NCI-H2029 (cell line): ENCODE measurements at places on chromosomes 2 and 18.

DNA sequence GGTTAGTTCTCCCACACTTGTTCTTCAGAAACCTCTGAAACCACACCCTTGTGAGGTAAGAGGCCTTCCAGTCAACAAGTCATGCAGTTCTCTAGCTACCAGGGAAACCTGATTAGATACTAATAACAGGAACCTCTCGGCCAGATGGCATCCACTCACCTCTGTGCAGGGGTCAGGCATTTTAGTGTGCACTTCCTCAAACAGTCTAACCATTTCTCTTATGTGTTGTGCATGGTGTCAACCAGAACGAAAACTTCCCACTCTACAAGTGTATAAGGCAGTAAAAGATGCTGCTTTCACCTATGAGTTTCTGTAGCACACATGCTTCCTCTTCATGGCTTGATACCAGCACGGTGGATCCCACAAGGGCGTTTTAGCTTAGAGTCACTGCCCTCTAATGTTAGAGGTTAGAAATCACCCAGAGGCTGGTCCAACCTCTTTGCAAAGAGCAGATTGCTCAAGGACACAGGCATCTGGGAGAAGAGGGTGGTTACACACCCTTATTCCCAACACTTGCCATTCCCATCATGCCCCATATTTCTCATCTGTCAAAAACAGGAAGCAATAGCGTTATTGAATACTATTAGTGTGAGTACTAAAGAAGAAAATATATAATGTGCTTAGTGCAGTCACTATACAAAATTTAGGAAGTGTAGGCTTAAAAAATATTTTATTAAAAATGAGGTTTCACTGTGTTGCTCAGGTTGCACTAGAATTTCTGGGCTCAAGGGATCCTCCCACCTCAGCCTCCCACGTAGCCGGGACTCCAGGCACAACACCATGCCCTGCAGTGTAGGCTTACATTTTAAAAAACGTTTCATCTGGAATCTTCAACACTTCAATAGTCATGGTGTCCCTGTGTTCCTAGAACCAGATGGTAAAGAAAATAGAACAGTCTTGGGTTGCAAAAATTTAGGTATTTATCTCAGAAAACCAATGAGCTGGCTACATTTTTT, 34.5 kb upstream of the RAB31 start:
- DNase-seq, result no peak

DNA sequence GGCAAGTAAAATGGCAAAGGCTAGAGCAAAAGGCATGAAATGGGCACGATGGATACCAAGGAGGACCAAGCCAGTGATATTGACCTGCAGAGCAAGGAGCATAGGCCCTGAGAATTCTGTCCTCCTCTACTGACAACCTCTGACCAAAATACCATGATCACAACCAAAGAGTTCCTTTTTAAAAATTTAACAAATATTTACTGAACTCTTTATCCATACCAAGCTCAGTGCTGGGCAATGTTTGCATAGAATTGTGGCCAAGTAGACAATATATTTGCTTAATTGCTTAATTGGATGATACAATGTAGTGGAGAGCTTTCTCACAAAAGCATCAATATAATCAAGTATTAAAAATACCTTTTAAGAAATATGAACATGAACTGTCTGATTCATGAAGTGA, 265.7 kb downstream of the ICOS start:
- DNase-seq, result no peak

DNA sequence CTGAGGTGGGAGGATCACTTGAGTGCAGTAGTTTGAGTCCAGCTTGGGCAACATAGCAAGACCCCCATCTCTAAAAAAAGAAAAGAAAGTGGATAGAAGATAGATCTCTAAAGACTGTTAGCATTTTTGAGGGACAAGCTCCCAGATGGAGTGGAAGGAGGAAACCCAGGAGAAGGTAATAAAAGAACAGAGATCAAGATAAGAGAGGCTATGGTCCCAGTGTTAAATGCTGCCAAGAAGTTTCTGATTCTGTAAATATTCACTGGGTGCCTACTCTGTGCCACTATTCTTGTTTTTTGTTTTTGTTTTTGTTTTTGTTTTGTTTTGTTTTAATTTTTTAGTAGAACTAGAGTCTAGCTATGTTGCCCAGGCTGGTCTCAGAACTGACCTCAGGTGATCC, 26.2 kb downstream of the FZD5 start:
- no peak for DNase-seq

DNA sequence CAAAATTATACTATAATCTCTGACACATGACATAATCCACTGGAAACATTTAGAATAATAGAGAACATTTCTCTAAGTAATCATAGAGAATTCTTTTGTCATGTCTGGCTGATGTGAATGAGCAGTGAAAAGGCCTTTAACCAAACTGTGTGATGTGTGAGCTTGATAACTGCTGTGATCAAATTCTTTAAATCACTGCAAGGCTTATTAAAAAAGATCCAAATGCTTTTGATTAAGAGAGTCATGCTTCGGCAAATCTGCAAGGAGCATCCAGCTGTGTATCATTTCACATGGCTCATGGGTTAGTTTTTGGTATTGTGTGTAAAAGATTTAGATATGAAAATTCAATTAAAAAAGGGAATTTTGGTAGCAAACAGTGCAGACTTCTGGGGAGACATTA, 58.6 kb upstream of the TFPI start:
- no peak for DNase-seq

DNA sequence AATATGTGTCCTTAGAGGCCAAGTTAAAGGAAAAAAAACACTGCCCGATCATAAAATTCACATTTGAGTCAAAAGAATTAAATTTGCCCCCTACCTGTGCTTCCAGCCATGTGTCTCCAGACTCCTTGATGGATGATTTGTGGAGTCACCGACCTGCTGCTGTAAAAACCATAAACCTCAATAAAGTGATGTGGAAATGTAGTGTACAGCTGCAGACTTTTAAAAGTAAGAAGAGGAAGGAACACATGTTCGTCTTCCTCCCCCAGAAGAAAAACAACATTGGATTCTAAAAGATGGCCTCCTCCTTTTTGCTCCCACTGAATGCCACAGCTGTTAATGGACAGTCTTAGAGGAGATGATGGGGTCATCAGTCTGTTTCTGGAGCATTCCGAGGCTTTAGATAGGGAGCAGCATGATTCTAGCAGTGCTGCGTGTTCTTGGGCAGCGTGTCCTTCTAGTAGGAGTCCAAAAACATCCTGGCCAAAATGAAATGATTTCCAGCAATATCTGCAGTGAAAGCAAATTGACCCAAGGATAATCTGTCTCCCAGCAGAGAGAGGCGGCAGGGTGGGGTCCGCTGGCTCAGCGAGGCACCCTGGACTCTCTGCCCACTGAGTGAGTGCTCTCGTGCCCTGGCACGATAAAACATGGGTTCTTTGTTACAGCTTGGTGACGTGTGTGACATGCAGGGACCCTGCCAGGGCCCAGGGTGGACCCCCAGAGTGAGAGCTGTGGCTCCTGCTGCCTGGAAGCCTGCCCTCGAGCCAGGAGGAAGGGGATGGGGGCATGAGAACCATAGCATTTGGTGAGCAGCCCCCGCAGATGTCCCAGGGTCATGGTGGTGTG, 196.1 kb downstream of the FAM210A start:
- DNase-seq, result no peak

DNA sequence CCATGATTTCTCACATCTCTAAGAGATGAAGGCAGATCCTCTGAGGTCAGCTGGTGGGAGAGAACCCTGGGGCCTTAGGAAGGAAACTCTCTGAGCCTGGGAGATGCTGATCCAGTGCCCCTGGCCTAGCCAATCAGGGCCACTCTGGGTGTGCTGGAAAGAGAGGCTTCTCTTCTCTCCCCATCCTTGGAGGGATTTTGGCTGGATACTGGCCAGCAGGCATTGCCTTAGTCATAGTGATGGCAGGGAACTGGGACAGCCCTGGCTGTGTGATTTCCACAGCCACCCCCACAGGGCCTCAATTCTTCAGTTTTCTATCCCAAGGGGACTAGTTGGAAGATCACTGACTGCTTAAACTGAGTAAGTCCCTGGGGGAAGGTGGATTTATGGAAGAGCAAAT, 26.6 kb upstream of the PLB1 start:
- DNase-seq, result no peak

DNA sequence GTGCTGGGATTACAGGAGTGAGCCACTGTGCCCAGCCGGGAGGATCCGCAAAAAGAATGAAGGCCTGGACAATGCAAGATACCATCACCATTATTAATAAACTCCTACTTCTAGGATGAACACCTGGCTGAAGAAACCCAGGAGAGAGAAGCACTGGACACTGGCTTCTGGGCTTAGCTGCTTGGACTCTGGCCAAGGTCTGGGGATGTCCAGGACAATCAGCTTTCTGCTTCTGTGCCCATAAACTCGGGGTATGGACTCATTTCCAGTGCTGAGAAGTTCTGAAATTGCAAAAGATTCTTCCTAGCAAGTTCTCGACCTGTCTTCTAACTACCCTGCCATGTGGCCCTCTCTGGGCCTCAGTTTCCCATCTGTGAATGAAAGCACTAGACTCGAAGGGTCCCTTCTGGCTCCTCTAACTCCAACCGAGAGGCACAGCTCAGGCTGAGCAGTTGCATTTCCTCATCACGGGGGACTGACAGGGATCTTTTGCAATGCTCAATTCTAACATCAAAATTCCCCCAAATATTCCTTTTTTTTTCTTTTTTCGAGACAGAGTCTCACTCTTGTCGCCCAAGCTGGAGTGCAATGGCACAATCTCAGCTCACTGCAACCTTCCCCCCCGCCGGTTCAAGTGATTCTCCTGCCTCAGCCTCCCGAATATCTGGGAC, 2.4 kb upstream of the SH2D6 start:
- DNase-seq, result no peak

GRCh38 chr2:217632043-217632442, 370.8 kb downstream of the TNS1 start:
- no peak for DNase-seq

DNA sequence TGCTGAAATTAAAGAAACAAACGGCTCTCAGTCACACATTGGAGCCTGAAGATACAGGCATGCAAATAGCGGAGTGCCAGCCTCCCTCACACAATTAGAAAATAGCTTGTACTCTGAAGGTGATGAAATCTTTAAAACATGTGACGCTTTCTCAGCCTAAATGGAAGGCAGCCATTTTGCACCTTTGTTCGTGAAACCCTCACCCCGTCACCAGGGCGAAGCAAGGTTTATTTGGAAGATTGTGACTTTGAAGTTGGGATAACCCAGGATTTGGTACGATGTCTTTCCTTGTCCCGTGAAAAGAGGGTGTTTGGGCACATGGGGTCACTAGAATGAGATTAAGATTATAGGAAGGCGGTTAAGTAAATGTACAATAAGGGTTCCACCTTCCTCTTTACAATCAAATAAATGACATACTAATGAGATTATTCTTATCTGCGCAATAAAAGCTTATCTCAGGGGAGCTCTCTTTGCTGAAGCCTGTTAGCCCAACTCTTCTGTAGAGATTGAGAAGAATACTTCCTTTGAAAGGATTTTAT, 4.2 kb downstream of the SH3BP4 start:
- no peak for DNase-seq

DNA sequence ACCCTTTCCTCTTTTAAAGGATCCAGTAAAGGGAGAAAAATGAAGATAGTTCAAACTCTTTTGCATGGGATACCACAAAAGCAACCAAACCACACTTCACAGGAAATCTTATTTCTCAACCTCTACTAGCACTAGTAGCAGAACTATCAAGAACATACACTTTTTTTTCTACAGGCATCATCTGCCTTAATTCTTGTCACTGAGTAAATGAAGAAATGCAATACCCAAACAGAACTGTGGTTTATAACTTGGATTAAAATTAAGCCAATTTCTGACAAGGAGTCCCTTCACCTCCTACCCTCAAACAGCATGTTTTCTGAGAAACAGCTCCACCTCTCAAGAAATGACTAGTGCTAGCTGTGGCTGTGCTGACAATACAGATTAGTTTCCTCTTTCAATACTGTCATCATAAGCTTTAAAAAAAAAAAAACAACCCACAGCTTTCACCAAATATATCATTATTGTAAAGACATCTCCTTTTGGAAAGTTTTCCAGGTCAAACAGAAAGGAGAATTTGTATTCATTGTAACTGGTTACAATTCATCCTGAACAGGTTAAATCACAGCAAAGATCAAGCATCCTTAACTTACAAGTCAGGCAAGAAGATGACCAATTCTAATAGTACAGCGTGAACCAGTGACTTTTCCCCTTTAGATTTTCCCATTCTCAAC, 44.4 kb downstream of the PTPN2 start:
- DNase-seq, result no peak

DNA sequence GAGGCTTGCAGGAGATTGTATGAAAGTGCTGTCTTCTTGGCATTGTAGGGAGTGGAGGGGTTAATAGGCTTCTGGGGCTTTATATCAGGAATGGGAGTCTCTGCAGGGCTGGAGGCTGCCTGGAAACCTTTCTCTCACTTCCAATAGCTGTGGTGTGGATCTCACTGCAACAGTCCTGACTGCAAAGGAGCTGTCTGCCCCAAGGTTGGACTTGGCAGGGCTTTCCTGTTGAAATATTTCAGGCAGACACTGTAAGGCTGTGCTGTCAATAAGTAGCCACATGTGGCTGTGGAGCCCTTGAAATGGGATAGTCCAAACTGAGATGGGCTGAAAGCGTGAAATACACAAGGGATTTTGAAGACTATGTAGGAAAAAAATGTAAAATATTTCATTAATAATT, 399.1 kb upstream of the SPRED2 start:
- no peak for DNase-seq

DNA sequence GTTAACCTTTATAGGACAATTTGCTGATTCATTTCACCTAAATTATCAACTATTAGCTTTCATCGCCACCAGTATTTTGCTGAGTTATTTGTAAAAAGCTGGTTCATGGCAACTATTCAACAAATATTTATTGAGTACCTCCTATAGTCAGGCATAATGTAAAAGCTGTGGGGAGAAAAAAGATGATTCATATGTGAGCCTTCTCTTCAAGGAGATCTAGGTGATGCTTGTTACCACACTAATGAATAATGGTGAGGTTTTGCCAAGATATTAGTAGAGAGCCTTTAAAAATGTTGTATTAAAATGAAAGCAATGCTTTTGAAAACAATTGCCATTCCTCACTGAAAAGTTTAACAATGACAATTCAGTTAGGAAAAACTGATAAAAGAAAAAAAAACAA, 187.8 kb downstream of the ANKRD44 start:
- no peak for DNase-seq

- no peak for DNase-seq
Measured at GRCh38 chr2:85524336-85524908, 14.5 kb upstream of the MAT2A start.
